ENCODE measurements at places on chromosomes 1 and 21.

GRCh38 chr1:58524353-58524945, 22.1 kb downstream of the OMA1 start:
- no peak for DNase-seq

- DNase-seq = no peak
These were observed 38.7 kb upstream of the BATF3 start for GRCh38 chr1:212738330-212738729.

- no peak for DNase-seq
These were observed 321.2 kb downstream of the HLX start for GRCh38 chr1:221200464-221200863.

GRCh38 chr21:21029164-21029563, 31.0 kb downstream of the NCAM2 start:
- no peak for DNase-seq

DNA sequence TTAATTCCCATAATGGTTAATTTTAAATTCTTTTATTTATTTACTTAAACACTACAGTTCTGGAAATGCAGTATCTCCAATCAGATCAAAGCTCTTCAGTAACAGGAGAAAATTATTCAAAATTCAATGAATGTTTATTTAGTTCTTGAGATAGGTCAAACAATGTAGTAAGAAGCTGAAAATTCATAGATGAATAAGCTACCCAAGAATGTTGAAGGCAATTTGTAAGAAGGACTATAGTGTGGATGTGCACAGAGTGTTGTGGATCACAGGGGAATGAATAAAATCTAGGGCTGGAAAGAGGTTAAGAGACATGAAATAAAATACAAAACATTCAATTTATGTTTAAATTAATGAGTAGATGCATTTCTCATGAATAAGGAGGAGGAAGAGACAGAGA, 72.0 kb downstream of the OLFM3 start:
- DNase-seq = no peak

DNA sequence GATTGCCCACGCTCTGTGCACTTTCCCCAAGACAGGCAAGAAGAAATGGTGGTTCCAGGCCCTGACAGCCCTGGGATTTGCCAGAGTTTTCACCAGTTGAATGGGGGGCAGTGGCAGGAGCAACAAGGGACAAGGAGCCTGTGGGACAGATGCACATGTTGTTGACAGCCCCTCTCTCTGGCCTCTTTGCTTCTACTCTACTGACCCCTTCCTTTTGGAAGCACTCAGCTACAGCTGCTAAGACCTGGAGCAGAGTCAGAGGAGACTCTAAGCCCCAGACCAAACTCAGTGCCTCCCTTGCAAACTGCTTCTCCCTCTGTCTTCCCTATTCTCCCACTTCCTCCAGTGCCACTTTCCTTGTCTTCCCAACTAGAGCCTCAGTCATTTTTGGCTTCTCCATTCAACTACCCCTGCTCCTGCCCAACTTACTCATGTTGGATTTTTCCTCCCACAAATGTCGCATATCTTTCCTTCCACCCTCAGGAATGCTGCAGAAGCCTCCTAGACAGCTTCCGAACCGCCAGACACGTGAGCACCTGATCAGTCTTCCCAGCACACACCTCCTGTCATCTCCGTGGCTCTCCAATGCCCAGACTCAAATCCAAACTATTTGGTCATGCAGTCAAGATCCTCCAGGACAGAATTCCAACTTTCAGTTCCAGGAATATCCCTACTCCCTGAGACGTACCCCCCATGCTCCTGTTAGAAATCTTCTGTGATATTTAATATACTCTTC, 9.1 kb downstream of the INKA2 start:
- DNase-seq = no peak

- DNase-seq = no peak
These were observed 48.5 kb upstream of the TTC39A start for GRCh38 chr1:51378871-51379270.

GRCh38 chr1:88640060-88640459, 44.0 kb upstream of the PKN2 start:
- DNase-seq = no peak

DNA sequence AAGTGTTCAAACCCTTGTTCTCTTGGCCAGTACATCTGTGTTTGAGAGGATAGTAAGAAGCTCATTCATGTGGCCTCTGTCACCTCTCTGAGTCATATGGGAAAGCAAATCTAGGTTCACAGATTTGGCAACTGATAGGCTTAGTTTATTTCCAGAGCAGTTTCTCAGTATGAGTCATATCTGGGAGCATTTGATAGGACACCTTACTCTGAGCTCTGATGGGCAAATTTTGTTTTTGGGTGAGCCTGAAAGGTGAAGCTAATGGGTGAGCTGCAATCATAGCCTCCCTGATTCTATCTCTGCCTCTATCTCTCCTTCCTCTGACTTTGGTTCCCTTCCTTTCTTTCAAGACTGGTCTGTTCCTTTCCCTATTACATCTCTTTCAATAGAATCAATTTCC, 134.4 kb downstream of the S1PR1 start:
- no peak for DNase-seq

GRCh38 chr1:236636017-236636416, 31.7 kb upstream of the HEATR1 start:
- DNase-seq = no peak

- no peak for DNase-seq
These were observed 174.9 kb upstream of the GREM2 start for GRCh38 chr1:240786880-240787279.

DNA sequence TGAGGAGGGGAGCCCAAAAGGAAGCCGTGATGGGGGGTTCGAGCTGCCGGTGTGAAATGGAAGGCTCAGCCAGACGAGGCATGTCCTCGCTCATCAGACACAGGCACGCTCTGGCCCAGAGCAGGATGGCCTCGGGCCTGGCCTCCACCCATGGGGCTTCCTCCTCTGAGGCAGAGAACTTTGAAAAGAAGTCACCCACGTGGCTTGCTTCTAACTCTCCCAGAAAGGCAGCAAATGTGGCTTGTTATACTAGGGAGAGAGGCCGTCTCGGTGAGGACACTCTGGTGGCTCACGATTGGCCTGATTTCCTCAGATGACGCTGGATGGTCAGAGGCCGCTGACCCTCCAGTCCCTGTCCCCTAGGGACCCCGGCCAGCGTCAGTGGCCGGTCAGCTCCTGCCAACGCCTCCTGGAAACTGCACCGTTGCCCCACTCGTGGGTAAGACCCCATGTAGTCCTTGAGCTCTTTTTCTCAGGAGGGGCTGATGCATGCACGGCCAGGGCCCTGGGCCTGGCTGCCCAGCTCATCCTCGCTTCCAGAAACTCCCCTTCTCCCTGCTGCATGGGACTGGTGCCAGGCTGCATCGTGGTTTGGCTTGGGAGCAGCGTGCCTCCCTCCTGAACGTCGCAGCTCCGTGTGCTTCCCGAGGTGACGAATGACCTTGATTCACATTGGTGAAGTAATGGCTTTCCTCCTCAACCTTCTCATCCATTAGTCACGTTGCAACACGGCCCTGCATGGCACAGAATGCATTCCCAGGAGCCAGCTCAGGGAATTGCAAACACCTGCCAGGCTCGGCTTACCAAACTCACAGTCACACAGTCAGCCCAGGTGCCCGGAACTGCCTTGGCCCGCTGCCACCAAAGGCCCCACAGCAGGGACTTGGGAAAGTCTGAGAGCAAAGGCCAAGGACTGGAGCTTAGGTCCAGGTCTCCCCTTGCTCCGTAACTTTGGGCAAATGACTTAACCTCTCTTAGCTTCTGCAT, 58.8 kb downstream of the TOMM20 start:
- no peak for DNase-seq

GRCh38 chr1:41243079-41243385, 926 bp upstream of the SCMH1 start:
- no peak for DNase-seq

GRCh38 chr21:31564439-31564838, 95.1 kb upstream of the SOD1 start:
- no peak for DNase-seq

DNA sequence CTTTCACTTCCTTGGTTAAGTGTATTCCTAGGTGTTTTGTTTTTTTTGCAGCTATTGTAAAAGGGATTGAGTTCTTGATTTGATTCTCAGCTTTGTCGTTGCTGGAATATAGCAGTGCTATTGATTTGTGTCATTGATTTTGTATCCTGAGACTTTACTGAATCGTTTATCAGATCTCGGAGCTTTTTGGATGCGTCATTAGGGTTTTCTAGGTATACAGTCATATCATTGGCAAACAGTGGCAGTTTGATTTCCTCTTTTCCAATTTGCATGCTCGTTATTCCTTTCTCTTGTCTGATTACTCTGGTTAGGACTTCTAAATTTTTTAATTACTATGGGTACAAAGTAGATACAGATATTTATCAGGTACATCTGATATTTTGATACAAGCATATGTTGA, 75.4 kb downstream of the SLC35A3 start:
- no peak for DNase-seq

GRCh38 chr1:184408580-184408979, 21.8 kb downstream of the C1orf21 start:
- DNase-seq = no peak

GRCh38 chr1:241627453-241628259, 12.5 kb downstream of the CHML start:
- no peak for DNase-seq

- no peak for DNase-seq
These were observed 17.5 kb downstream of the GTF2B start for GRCh38 chr1:88873737-88874349.

DNA sequence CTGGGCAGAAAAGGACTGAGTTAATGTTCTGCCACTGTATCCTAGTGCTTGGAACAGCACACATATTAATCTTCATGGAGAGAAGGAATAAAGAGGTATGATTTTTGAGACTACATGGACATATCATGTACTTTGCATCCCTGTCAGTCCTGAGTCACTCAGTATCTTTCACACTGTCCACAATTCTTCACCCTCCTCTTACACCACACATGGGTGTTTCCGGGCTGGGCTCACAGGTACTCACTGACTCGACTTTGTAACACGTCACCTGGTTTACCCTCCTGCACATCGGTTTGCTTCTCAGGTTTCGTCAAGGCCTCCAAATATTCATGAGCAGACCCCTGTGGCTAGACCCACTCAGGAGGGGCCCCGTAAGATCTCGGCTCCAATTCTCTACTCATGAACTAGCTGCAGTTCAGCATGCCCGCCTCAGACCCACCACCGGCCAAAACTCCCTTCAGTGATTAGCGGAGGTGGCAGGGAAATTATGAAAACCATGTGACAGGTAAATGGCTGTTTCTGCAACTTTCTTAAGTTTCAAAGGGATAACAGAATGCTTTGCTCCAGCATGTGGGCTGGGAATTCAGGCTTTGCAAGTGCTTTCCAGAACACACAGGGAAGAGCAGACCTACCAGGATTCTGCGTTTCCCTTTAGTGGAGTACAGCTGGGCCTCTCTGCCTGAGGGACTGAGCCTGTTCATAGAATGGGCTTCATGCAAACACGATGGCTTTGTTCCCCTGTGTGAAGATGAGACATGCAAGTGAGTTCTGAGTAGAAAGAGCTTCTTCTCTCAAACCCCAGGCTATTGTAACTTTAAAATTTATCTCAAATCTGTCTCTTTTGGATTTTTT, 31.3 kb upstream of the TRABD2B start:
- DNase-seq = no peak

GRCh38 chr1:109728870-109729269, 12.0 kb downstream of the GSTM3 start:
- DNase-seq = no peak

DNA sequence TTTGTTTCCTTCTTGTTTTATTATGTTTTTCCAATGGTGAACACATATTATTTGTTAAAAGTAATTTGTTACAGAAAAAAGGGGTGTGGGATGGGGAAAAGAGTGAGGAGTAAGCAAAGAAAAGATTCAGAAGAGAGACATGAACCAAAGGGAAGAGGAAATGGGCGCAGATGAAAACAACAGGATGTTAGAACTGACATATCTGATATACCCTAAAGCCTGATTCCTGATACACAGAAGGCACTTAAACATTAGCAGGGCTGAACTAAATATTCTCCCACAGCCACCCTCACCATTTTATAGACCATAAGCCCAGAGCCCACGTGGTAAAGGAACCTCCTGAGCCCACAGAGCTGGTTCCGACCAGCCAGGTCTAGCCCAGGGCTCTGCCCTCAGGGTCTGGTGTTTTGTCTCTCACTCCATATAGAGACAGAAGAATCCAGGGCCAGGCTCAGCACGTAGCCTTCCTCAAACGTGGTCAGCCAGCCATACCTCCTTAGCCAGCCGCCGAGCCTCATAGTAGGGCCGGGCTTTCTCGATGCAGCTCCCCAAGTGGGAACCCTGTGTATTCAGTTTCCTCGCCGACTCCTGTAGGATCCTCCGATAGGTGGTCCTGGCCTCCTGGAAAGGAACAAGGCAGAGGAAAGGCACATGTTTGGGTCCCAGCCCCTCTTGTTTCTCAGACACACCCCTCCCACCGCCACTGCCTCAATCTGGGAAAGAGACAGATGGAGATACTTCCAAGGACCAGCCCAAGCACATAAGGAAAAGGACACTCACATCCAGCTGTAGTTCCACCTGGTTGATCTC, 9.5 kb downstream of the SH3BP5L start:
- no peak for DNase-seq

- DNase-seq = no peak
These were observed 55.6 kb upstream of the ADAR start for GRCh38 chr1:154663471-154664060.

DNA sequence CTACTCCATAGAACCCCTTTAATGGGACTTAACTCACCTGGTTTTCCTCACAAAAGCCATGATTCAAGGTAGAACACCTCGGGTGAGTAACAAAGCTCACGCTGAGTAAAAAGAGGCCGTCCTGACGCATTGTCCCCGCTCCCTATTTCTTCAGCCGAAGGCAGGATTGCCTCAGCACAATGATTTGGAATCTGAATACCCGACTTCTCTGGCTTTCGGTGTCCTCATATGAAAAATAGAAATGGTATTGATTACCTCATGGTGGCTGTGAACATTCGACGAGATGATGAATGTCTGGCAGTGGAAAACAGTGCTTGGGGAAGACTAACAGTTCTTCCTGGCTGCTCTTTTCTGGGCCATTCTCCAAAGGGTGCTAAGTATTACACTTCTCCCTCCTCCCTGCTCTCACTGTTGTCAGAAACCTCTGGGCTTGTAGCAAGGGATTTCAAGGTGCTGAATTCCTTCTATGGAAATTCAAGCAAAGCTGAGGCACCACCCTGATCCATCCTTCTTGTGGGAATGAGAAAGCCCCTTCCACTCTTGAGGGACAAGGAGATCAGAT, 148.3 kb downstream of the C1orf94 start:
- DNase-seq = no peak

- DNase-seq = peak; percentile 7
These were observed 636 bp upstream of the CAMK2N1 start for GRCh38 chr1:20486457-20487235.

Measured in activated effector memory CD4-positive, alpha-beta T cell treated with Interleukin-2 at 50 U/mL for 16 hours (primary cell).